ENCODE measurements at places on chromosomes 16 and 17.

- no peak for DNase-seq
These were observed 7.0 kb downstream of the KATNB1 start for GRCh38 chr16:57742543-57742942.

GRCh38 chr17:7886227-7887037 lies 2.2 kb upstream of the CHD3 start:
- DNase-seq, result peak; percentile 16

DNA sequence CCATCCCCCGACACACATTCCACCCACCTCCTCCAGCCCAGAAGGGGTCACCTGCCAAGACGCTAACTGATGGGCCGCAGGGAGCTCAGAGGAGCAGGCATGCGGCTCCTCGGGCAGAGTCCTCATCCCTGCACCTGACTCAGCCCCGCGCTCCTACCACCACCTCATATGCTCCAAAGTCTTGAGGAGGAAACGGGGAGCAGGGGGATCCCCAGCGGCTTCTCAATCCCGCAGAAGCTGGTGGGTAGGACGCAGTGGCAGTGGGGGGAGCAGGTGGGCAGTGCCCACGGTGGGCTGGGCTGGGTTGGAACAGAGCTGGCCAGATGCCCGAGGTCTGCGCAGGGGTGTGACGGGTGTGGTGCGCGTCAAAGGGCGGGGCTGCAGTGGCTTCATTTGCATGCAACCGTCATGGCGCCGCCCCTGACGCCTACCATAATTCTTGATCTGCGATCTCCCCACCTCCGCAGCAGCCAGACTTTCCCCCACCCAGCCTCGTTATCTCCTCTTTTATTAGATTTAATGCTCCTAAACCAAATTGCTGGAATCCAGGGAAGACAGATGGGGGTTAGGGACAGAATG lies 39.0 kb upstream of the EMP2 start:
- DNase-seq, result no peak

GRCh38 chr17:42566215-42566882 lies 551 bp upstream of the MLX start:
- no peak for DNase-seq

DNA sequence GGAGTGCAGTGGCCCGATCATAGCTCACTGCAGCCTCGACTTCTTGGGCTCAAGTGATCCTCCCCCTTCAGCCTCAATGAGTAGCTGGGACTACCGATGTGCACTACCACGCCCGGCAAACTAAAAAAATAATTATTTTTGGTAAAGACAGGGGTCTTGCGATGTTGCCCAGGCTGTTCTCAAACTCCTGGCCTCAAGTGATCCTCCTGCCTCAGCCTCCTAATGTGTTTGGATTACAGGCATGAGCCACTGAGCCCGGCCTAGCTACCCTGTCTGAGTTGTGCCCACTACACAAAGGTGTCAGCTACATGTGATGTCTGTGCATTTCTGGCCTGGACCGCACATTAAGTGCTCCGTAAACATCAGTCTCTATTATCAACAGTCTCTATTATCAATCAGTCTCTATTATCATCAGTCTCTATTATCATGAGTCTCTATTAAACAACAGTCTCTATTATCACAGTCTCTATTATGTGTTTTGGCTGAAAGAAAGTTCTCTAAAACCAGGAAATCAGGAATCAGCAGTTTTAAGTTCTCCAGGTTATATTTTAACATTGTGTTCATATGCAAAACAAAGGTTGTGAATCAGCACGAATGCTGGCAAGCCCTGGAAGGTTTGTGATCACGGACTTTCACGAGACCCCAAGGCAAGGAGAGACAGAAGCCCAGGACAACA lies 721 bp upstream of the WWOX start:
- DNase-seq, result no peak

GRCh38 chr16:30509081-30509765 lies 17.1 kb downstream of the ZNF768 start:
- DNase-seq, result no peak

DNA sequence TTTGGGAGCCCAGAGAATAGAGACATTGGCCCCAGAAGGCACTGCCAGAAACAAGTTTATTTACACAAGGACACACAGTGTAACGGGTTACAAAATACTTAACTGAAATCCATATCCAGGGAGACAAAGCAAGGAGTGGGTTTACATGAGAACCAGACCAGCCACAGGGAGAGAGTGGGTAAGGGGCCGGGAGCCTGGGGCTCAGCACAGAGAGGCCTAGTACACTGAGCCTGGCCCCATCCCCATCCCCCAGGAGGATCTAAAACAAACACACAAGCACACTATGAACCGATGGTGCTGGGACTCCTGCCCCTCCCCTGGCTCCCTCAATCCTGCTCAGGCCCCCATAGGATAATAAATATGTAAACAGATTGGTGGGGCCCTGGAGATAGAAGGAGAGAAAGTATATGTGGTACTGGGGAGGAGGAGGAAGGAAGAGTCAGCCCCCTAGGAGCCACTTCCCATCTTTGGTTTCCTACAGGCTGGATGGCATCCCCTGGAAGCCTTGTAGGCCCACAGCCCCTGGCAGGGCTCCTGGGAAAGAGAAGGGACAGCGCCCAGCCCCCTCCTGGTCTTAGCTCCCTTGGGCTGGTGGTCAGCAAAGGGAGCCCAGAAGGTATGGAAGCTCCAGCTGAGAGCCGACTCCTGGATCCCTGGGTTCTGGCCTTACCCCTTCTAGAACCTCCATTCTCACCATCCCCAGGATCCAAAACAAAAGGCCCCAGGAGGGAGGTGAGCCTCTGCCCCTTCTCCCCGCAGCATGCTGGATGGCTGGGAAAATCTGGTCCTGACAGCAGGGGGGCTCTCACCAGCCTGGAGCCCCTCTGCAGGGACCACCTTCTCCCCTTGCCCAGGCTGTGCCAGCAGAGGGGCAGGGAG lies 6.4 kb downstream of the G6PC3 start:
- no peak for DNase-seq

DNA sequence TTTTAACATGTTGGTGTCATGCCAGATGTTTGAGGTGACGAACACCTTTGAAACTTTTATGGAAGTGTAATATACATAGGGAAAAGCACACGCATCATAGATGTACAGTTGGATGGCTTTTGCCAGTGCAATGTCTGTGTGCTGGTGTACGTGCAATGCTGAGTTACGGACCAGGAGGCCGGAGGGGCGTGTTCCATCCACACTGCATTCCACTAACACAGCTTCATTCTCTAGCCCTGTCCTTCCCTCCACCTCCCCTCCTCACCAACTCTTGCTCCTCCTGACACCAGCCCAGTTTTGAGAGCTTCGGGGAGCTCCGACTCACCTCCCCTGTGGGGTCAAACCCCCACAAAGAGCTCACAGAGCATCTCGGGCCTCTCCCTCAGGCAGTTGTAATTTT lies 358.8 kb downstream of the C16orf95 start:
- no peak for DNase-seq

GRCh38 chr17:27486741-27487140 lies 30.5 kb downstream of the KSR1 start:
- DNase-seq, result no peak

DNA sequence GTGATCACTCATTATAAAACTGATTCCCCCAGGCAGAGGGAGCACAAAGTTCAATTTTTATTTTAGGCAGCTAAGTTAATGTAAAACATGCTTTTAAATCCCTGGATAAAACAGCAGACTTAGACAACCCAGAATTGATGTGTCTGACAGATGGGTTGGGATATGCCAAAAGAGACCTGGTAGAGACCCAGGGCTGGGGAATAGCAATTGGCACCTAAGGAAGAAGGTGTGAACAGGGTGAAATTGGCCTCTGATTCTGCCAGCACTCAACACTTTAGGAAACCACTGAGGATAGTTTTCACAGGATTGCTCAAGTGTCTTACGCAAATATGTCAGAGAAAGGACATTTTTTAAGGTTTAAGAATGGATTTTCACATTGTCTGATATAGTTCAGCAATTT lies 938.2 kb upstream of the CDH8 start:
- DNase-seq, result no peak

GRCh38 chr17:77364381-77364911 lies 223.7 kb downstream of the SEC14L1 start:
- DNase-seq, result no peak
